Mammary epithelial cell (primary cell): ENCODE measurements at places on chromosomes 12 and 14.
A peak's percentile ranks its signal among the peaks of the same experiment; 100 is the strongest.

- DNase-seq, result peak; percentile 89
Measured at GRCh38 chr12:76455582-76456345, 103.8 kb downstream of the OSBPL8 start.

DNA sequence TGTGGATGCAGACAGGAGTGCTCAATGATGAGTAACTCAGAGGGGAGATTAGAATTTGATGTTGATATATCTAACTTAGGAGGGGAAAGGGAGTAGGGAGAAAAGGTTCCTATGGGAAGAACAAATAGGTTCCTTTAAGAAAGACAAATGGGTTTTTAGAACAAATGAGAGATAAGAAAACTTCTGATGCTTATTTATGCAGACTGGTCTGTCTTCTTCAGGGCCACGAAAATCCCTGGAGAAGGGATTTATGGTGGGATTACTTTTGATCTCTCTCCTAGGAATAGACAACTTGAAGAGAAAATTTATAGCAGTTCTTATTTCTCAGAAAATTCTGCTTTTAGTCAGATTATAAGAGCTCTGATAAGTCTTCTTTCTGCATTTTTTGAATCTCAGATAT lies 99.0 kb upstream of the DDHD1 start:
- DNase-seq, result no peak

GRCh38 chr14:104383996-104384775 lies 195.4 kb upstream of the C14orf180 start:
- no peak for DNase-seq

GRCh38 chr12:9099552-9100190 lies 16.0 kb downstream of the A2M start:
- no peak for DNase-seq

DNA sequence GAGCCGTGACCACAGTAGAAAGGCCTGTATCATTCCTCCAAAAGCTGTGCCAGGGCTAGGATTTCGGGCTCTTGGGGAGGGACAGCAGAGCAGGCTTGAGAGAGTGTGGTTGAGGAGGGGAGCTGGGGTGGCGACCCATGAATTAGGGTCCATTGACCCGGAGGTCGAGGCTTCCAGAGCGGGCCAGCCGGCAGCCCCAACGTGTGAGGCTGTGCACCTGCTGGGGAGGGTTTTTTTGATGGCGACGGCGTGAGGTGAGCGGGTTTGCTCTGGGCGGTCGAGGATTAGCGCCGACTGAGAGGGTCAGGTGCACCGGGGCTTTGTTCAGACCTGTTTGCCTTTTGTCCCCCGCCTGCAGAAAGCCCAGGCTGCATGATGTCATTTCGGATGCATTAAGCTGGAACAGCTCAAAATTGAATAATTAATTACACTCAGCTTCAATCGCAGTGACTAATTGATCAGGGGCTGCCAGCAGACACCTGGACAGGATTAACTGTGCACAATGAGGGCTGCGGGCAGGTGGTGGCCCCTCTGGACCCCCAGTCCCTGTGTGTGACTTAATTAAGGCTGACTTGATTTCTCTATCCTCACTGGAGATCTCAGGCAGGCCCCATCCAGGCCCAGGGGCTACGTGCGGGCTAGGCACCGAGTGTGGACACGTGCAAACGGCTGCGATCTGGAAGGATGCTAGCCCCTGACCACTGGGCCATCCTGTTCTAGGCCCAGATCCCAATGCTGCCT lies 42.1 kb upstream of the MEG3 start:
- no peak for DNase-seq

- no peak for DNase-seq
Measured at GRCh38 chr12:54429014-54429471, 10.0 kb upstream of the ITGA5 start.

GRCh38 chr12:11901701-11902524 lies 168.8 kb upstream of the BCL2L14 start:
- DNase-seq, result no peak

DNA sequence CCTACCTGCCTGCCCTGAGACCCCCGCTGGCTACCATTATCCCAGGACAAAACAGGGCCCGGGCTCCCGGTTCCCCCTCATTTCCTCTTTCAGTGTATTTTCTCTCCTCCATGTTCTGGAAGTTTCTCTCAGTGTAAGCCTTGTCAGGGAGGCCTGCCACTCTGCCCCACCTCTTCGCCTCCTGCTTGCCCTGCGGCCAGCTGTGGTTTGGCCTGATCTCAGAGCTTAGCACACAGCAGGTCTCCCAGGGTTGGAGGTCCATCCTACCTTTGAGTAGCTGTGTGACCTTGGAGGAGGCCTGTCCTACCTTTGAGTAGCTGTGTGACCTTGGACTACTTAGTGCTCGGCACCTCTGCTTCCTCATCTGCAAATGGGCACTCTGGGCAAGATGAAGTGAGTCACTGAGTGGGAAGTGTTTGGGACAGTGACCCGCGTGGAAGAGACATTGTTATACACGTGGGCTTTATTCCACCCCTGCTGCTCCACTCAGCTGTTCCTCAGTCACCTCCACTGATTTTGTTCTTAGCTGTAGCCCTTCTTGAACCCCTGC lies 212.7 kb downstream of the ZFP36L1 start:
- no peak for DNase-seq

DNA sequence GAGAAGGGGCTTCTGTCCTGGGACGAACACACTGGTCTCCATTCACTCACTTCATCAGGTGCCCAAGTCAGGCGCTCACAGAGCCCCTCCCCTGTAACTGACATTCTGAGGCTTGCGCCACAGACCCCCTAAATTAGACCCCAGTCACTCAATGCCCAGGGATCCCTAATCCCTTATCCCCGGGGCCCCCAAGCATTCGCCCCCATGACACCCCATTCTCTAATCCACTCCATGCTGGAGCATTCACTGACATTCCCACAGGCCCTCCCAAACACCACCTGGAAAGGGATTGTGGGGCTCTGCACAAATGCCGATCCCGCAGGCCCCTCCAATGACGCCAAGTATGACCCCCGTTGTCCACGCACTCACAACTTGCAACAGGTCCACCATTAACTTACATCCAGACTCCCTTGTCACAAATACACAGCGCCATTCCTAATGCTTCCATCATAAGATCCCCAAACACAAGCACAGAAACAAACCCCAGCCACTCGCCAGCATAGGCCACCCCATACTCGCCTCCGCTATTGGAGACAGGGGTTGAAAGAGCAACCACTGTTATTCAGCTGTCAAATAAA lies 1.5 kb downstream of the ZNF605 start:
- no peak for DNase-seq

DNA sequence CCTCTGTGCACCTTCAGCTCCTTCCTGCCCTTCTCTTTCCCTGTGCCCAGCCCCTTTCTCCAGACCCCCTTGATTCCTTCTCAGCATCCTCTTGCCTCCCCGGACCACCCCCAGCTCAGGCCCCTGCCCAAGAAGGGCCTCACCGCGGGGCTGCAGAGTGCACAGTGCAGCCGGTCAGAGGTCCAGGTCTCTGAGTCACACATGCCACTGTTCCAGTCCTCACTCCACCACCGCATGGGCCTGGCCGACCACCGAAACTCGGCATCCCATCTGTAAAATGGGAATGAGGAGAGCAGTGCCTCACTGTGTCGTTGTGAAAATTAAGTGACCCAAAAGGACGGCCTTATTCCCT lies 13.3 kb downstream of the BDKRB1 start:
- DNase-seq, result no peak

DNA sequence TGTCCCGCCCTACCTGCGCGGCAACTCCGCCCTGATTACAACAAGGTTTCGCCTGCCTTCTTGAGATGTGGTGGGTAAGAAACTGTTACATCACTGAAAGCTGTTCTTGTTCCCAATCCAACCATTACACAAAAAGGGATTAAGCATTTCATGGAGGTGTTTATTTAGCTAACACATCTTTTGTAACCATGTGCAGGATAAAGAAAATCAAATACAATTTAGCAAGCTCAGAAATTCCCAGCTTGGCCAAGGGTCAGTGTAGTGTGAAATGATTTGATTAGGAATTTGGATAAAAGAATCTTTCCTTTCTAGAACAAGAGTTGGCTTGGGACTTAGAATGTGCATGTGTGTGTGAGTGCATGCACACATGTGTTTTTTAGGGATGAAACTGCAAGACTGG lies 6.3 kb downstream of the FOXN4 start:
- DNase-seq, result no peak

GRCh38 chr14:73526036-73526984 lies 10.6 kb upstream of the ACOT1 start:
- peak; percentile 57 for DNase-seq

- DNase-seq, result no peak
Measured at GRCh38 chr12:120363274-120363855, 5.6 kb downstream of the MSI1 start.

- peak; percentile 14 for DNase-seq
Measured at GRCh38 chr12:20368114-20368650, at the start of gene PDE3A. TSS of gene PDE3A (plus strand) at chr12:20368537. CDS start at chr12:20369285, 748 bp downstream.

- peak; percentile 43 for DNase-seq
Measured at GRCh38 chr14:62126879-62127478, 364.8 kb downstream of the SNAPC1 start.

GRCh38 chr14:35247777-35248475 lies 44.3 kb upstream of the PSMA6 start:
- DNase-seq, result no peak

DNA sequence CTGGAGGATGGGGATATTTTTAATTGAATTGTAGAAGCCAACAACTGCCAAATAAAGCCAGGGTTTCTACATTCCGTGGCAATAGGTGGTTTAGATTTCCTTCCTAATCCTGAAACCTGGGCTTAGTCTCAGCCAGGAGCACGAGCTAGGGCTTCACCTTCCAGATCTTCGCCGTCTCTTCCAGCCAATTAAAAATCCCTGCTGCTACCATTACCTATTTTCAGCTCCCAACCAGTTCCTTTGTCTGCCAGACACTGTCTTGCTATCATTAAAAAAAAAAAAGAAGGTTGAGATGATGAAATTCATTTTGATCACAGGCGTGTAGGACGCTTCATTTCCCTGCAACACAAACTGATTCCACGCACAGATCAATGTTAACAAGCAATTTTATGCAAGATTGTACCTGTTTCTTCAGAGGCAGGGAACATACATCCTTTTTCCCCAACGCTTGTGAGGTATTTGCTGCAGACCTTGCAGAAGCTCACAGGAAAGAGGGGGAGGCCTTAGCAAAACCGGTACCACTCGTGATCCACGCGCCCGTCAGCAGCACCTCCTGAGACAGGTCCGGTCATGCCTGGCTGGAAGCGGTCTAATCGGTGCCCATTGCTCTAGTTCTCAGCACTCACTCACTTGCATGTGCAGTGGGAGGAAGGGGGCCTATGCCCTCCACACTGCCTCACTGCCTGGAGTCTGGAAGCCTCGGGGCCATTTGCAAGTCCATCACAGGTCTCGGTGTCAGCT lies 65.1 kb downstream of the SLC6A12 start:
- DNase-seq, result peak; percentile 19

- no peak for DNase-seq
Measured at GRCh38 chr14:101728367-101728742, 33.2 kb upstream of the PPP2R5C start.

DNA sequence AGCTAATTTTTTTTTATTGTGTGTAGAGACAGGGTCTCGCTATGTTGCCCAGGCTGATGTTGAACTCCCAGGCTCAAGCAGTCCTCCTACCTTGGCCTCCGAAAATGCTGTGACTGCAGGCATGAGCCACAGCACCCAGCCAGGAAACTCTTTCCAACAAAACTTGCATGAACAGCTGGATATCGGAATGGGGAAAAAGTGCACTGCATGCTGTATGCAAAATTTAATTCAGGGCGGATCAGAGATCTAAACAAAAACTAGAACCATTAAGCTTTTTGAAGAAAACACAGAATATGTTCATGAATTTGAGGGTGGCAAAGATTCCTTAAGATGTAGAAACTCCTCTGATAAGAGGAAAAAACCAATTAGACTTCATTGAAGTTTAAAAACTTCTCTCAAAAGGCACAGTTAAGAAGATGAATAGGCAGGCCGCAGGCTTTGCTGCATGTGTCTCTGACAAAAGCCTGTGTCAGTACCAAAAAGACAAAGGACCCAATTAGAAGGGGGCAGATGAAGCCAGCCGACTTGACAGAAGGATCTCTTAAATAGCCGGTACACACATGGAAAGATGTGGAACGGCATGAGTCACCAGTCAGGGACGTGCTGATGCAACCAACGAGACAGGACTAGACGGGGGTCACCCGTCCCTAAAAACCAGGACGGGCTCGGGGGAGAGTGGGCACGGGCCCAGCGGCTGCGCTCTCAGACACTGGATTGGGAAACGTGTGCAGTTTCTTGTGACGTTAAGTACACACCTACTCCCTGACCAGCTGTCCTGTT lies 34.8 kb upstream of the MMP17 start:
- no peak for DNase-seq

GRCh38 chr12:46395388-46395787 lies 22.8 kb upstream of the SLC38A2 start:
- DNase-seq, result no peak

DNA sequence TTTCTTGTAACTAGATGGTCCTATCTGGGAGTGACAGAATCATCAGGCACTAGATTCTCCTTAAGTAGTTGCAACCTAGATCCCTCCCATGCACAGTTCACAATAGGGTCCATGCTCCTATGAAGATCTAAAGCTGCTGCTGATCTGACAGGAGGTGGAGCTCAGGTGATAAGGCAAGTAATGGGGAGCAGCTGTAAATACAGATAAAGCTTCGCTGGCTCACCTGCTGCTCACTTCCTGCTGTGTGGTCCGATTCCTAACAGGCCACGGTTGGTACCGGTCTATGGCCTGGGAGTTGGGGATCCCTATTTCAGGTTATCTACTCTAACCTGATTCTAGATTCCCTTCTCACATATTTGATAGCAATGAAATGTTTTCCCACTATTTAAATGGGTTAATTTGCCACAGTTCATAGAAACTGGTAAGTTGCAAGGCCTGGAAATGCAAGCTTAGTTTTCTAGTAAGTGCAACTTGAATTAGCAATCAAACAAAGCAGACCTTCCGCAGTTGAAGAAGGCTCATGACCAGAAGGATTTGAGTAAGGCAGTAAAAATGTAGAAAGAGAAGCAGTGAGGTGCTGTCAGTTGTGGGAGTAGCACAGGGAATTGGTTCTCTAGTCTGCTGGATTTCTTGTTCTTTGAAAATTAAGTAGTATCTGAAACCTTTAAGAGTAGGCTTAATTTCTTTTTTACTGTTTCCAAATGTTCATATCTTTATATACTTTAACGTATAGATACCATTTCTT lies 332.3 kb downstream of the EGLN3 start:
- DNase-seq, result no peak

DNA sequence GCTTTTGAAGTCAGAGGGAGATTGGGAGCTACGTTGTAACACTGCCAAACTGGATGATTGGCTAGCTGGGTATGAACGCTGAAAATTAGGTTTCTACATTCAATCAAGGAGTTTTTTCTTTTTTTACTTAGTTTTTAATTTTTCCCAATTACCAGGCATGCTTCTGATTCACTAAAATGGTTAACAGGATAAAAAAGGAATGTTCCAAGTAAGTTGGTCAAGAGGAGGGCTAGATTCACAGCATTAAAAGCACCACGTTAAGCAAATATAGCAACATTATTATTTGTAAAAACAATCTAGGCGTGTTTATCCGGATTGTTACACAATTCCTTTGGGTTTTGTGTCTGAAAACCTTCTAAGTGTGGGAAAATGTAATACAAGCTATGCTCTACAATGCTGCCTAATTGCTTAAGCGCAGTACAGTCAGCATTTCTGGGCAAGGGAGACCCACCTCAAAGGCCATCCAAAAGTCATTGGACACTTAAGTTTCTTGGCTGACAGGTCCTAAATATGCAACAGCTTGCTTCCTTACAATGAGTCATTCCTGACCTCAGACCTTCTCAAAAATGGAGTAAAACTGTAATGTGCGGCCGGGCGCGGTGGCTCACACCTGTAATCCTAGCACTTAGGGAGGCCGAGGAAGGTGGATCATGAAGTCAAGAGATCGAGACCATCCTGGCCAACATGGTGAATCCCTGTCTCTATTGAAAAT lies 1.2 kb downstream of the RPLP0 start:
- DNase-seq, result peak; percentile 58
